Neuronal stem cell (in vitro differentiated cells): ENCODE measurements at places on chromosomes 11 and 22.

- no peak for DNase-seq
These were observed 24.9 kb downstream of the CLPB start for GRCh38 chr11:72409458-72409857.

GRCh38 chr22:30441088-30441487, 15.5 kb downstream of the MTFP1 start:
- DNase-seq: no peak

GRCh38 chr22:25388415-25388814, 169.0 kb downstream of the CRYBB2 start:
- no peak for DNase-seq

GRCh38 chr11:20844216-20844615, 174.8 kb downstream of the NELL1 start:
- no peak for DNase-seq

DNA sequence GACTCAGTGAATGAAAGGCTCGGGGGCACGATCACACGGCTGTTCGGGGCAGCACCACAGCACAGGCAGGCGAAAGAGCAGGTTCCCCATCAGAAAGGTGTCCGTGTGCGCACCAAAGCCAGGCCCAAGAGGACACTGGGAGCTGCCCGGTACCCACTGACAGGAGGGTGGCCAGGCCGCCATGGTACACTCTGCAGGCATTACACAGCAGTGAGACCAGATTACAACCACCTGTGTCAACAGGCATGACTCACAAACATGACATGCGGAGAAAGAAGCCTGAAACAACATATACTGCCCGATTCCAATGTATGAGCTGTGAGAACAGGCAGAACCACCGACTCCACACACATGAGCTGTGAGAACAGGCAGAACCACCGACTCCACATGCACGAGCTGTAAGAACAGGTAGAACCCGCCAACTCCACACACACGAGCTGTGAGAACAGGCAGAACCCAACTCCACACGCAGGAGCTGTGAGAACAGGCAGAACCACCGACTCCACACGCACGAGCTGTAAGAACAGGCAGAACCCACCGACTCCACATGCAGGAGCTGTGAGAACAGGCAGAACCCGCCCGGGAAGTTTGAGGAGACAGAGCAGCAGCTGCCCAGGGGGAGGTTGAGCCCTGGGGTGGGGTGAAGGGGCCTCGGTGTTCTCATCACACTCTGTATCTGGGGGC, 32.6 kb downstream of the KIAA0930 start:
- DNase-seq: no peak

DNA sequence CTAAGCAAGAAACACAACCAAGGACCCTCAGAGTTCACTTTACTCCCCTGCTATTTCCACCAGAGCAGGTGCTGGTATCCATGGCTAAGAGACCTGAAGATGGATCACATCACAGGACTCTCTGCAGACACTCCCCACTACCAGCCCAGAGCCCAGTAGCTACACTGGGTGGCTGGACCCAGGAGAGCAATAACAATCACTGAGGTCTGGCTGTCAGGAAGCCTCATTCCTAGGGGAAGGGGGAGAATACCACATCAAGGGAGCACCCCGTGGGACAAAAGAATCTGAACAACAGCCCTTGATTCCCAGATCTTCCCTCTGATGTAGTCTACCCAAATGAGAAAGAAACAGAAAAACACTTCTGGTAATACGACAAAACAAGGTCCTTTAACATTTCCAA, 9.0 kb upstream of the MMP7 start:
- no peak for DNase-seq

DNA sequence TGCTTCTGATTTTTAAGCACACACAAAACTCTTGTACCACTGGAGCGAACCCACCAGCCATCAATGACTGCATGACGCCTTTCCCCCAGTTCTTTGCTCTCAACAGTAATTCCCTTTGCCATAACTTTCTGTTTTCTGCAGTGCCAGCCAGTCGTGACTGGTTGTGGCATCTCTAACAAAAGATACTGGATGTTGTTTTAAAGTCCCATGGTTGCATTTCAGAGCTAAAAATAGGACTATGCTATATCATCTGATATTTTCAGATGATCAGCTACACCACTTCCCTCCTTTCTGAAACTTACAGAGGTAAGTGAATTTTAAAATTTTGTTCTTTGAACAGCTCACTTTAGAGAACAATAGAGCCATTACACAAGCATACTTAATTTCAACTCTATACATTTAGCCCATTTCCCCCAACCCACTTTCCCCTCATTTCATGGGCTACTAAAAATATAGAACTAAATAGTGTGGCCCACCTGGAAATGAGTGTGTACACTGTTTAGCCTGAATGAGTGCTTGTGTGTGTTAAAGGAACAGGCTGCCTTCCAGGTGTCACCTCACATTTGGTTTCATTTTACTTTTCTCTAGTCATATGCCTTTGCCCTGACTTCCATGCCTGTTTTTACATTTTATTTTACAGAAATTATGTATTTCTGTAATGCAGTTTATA, 136.9 kb upstream of the ZC3H12C start:
- no peak for DNase-seq

DNA sequence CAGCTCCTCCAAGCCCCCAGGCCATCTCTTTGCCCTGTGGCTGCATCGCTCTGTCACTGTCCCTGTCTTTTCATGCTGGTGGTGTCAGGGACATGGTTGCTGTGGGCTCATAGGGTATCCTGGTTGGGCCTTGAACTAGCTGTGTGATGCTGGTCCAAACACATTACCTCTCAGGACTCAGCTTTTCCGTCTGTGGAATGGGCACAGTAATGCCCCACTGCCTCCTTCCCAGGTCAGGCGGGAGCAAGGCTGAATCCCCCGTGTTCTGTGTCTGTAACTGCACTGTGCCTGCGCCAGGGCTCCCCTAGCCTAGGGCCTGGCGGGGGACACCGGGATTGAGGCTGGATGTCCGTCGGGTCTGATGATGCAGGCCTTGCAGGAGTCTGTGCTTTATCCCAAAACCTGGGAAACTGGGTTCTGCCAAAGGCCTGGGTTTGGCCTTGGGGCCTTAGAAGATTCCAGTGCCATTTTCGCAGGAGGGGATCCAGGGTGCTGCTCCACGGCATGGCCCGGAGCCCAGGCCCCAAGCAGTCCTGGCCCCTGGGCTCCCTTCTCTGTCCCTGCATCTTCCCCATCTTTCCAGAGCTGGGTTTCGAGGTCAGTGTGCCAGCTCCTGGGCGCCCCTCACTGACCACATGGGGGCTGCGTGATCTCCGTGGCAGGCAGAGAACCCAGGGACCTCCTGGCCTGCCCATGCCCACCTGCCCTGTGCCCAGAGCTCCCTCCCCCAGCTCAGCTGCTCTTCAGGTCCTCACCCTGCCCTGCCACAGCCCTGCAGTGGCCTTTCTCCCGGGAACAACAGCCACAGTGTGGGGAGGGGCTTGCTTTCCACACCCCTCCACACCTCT, 32.7 kb upstream of the CELSR1 start:
- DNase-seq: no peak

GRCh38 chr11:116502641-116503061, 270.1 kb downstream of the BUD13 start:
- DNase-seq: no peak

DNA sequence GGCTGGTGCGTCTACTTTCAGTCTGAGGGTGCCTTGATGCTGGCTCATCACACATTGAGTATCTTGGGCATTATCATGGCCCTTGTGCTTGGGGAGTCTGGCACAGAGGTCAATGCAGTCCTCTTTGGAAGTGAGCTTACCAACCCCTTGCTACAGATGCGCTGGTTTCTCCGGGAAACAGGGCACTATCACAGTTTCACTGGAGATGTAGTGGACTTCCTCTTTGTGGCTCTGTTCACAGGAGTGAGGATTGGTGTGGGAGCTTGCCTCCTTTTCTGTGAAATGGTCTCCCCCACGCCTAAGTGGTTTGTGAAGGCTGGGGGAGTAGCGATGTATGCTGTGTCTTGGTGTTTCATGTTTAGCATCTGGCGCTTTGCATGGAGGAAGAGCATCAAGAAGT, 4.9 kb downstream of the TLCD5 start:
- DNase-seq: no peak

DNA sequence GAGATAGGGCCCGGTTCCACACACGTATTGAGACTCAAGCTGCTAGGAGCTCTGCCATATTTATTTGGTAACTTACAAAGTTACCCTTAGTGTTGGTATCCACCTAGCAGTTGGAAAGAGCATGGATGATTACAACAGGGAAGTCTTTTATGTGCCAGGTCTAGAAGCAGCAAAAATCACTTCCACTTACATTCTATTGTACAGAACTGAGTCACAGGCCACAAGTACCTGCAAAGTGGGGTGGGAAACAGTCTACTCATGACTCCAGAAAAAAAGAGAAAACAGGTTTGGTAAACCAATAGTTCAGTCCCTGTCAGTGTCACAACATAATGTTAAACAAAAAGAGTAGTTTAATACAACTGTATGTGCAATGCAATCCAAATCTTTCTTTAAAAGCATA, 279.6 kb upstream of the PITPNB start:
- no peak for DNase-seq

- no peak for DNase-seq
These were observed 29.4 kb upstream of the DRD2 start for GRCh38 chr11:113504586-113504985.

DNA sequence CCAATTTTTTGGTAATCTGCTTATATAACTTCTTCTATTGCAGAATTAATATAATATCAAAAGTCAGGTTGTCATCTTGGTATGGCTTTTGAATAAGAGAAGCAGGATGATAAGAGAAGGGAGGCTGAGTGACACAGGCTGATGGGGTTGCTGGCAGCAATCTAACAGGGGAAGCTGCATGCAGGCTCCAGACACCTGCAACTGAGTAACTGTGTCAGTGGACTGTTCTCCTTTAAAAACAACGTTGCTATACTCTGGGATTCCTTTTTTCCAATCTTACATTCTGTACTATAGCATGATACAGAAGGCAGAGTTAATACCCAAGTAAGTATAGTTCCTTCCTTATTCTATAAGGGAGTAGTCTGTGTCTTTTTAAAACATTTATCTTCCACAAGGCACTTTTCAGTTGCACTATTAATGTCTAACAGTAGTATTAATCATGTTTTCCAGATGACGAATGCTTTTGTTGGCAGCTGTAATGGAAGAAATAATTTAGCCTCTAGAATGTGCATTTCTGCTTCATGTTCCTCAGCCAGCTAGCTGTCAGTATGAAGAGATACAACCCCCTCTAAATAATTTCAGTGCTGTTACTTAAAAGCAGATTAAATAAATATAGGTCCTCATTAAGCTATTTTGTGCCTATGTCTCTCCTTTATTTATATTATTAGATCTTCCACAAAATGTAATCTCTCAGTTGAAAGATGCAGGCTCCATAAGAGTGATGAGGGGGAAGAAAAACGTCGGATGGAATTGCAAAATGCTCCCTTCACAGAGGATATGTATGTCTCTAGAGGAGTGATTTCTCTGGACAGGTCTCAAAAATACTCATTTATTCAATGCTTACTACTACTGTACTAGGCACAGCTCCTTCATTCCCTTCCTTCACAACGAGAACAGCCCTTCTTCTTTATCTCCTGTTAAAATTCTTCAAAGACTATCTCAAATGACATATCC, 50.8 kb downstream of the ATG16L2 start:
- no peak for DNase-seq

- DNase-seq: no peak
These were observed 24.6 kb downstream of the MRGPRD start for GRCh38 chr11:68956142-68956541.

DNA sequence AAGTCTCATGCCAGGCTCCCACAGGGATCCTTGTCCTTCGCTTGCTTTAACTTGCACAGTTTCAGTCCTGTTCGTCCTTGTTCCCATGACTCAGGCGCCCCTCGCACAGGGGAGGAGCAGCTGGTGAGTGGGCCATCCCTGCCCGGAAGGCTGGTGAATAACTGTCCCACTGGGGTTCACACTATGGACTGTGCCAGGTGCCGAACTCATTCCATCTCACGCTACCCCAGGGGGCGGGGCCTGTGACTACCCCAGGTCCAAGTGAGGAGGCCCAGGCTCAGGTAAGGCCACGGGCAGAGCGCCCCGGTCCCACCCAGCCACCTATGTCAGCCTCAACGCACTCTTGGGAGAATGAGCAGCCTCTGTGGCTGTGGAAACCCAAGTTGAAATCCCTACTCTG, 7.2 kb upstream of the CARD10 start:
- DNase-seq: no peak

GRCh38 chr11:113579292-113579940, 104.2 kb upstream of the DRD2 start:
- DNase-seq: no peak

DNA sequence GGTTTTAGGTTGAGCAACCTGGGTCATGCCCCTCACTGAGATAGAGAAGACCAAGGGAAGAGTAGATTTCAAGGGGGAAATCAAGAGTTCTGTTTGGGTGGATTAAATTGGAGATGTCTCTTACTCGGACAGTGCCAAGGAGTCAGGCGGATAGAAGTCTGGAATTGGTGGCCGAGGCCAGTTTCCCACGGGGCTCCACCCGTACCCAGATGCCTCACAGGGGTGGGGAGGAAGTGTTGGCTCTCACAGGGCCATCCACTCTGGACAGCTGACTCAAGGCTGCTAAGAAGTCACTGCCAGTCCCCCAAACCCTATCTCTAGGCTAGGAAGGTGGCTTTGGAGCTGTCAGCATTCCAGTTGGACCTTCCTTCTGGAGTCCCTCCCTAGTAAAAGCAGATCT, 79.1 kb upstream of the TIMP3 start:
- no peak for DNase-seq

GRCh38 chr11:27216270-27217149, 146.5 kb downstream of the CCDC34 start:
- DNase-seq: no peak

DNA sequence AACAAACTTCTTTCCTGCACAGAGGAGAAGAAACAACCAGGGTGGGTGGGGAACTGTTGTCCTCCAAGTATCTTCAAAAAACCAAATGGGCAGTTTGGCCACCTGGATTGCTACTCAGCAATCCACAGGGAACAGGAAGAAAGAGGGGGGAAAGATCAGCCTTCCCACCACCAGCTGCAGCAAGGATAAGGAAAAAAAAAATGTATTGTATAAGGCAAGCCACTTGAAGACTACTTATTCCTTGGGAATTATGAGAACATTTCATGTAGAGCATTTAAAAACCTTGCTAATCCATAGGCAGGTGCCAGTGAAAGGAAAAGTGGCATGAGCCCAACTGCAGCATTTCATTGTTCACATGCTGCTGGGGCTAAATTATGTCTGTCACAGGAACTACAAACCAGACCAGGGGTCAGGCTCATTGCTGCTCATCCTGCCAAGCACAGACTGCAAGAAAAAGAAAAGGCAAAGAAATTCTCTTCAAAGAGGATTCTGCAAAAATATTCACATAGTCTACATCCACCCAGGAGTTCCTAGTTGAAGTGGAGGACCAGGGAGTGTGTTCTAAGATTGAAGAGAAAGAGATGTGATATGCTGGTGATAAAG, 2.2 kb downstream of the RAB30 start:
- DNase-seq: no peak

DNA sequence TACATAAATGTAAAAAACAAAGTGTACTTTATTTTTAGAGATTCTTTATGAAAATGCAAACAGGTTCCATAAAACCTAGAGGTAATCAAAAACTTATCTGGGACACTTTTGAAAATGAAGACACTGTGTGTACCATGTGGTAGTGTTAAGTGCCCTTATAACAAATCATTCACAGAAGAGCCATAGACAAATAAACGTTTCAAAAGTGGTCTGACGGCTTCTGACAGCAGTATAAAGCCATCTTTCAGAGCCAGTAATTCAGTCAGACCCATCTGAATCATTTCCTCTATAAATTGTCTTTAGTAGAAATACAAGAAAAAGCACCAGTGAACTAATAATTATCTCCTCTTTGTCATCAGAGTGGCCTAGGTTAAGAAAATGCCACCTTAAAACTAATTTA, 100.0 kb downstream of the PAX6 start:
- no peak for DNase-seq
